GM23248 (cell line): ENCODE measurements at places on chromosomes 7 and 10. TPM values are rescaled to one million over a fixed set of nuclear protein-coding genes. Genes with fewer than 3 reads are reported as not detected.

DNA sequence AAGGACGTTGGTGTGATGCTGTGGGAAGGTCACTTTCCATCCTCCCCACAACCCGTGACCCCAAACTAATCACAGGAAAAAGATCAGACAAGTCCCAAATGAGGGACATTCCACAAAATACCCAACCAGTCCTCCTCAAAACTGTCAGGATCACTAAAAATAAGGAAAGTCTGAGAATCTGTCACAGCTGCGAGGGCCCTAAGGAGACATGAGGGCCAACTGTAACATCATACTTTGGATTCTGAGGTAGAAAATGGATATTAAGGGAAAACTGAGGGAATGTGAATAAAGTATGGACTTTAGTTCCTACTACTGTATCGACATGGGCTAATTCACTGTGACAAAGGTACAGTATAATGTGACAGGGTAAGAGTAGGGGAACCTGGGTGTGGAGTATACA is 85.1 kb upstream of the FAM20C start:
- no peak overlapping the region for H3K4me3 ChIP-seq
- no peaks in the 10 kb centered on the region for H3K36me3 ChIP-seq
- no peaks in the 10 kb centered on the region for H3K27me3 ChIP-seq
- H3K4me1 ChIP-seq: peaks cover 3% of the 10 kb centered on the region
- DNase-seq: no peak

Gene STRIP2
- 2.2 and 2.5 TPM in 2 replicates for total RNA-seq

- peaks cover 5% of the 10 kb centered on the region; the same call in 1 of the 2 replicates for H3K4me1 ChIP-seq
- no peaks in the 10 kb centered on the region for H3K36me3 ChIP-seq
- H3K27me3 ChIP-seq: peaks cover 53% of the 10 kb centered on the region
- no peak for DNase-seq
These were observed 8.0 kb downstream of the CALY start for GRCh38 chr10:133328358-133329343.

DNA sequence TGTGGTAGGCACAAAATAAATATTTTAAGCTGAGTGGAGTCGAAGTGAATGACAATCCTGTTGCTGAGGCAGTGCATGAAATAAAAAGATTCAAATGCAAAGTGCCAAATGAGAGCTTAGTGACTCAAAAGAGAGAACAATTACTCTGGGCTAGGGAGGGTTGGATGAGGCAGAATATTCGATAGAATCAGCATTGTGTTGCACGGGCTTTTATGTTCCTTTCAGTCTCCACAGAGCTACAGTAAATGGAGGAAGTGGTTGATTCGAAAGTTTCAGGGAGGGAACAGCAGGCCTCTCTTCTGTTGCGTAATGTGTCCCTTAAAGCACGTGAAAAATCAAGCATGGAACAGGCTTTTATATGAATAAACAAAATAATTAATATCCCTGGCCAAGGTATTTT is 599.3 kb upstream of the CELF2 start:
- no peak for DNase-seq
- no peaks in the 10 kb centered on the region for H3K4me1 ChIP-seq
- no peaks in the 10 kb centered on the region for H3K27me3 ChIP-seq
- no peak overlapping the region for H3K27ac ChIP-seq
- H3K4me3 ChIP-seq: no peak overlapping the region
- no peaks in the 10 kb centered on the region for H3K36me3 ChIP-seq

Gene SKIDA1
- not detected in 2 replicates for total RNA-seq
